Regular cardiac myocyte (primary cell): ENCODE measurements at places on chromosomes 16 and 17. TPM values are rescaled to one million over a fixed set of nuclear protein-coding genes. Genes with fewer than 3 reads are reported as not detected.

ZG16B gene
- 2.5 and 3.8 TPM in 2 replicates for total RNA-seq

LPO gene
- not detected in 2 replicates for total RNA-seq

TP53TG3C gene
- total RNA-seq = 0.19 and 1.4 TPM in 2 replicates

RUNDC3A gene
- total RNA-seq = 0.56 TPM in 1 of 2 replicates, not detected in the other

ZFP3 gene
- total RNA-seq = 1.7 and 2.0 TPM in 2 replicates

SYNGR2 gene
- 11.3 and 17.8 TPM in 2 replicates for total RNA-seq

TMEM238L gene
- total RNA-seq = not detected in 2 replicates

KIF2B gene
- not detected in 2 replicates for total RNA-seq

MAP2K6 gene
- 0.19 and 0.28 TPM in 2 replicates for total RNA-seq

LRRC45 gene
- total RNA-seq = 9.0 and 19.2 TPM in 2 replicates

CD7 gene
- not detected in 2 replicates for total RNA-seq

VWA3A gene
- total RNA-seq = under 0.01 TPM in 1 of 2 replicates, not detected in the other

NXN gene
- total RNA-seq = 2.1 and 6.5 TPM in 2 replicates

CLEC3A gene
- not detected in 2 replicates for total RNA-seq

TMC8 gene
- under 0.01 TPM in 1 of 2 replicates, not detected in the other for total RNA-seq

ADAM11 gene
- total RNA-seq = 0.19 and 0.28 TPM in 2 replicates

PROCA1 gene
- total RNA-seq = 1.1 and 1.3 TPM in 2 replicates

FAAP100 gene
- 14.7 and 17.4 TPM in 2 replicates for total RNA-seq

PARD6A gene
- 1.1 and 1.2 TPM in 2 replicates for total RNA-seq

KRT40 gene
- not detected in 2 replicates for total RNA-seq

HCRT gene
- total RNA-seq = not detected in 2 replicates

CCDC78 gene
- 1.3 and 2.0 TPM in 2 replicates for total RNA-seq

NLRC5 gene
- 17.5 and 19.0 TPM in 2 replicates for total RNA-seq

KRT28 gene
- not detected in 2 replicates for total RNA-seq

TNFSF12 gene
- total RNA-seq = 3.6 and 14.1 TPM in 2 replicates

WDR59 gene
- 10.4 and 12.8 TPM in 2 replicates for total RNA-seq

MAPT gene
- total RNA-seq = under 0.01 TPM in 2 replicates

CNOT1 gene
- total RNA-seq = 80.6 and 87.4 TPM in 2 replicates

KRT33B gene
- total RNA-seq = under 0.01 TPM in 2 replicates

TERB1 gene
- total RNA-seq = 0.19 and 0.56 TPM in 2 replicates

OR1A1 gene
- not detected in 2 replicates for total RNA-seq

GAS7 gene
- total RNA-seq = 0.38 and 0.85 TPM in 2 replicates

ZG16 gene
- total RNA-seq = not detected in 2 replicates

WIPF2 gene
- 6.5 and 7.1 TPM in 2 replicates for total RNA-seq

SMIM5 gene
- total RNA-seq = 0.28 TPM in 1 of 2 replicates, not detected in the other

NOTUM gene
- total RNA-seq = not detected in 2 replicates
